ENCODE measurements at places on chromosomes 3 and 15.

GRCh38 chr3:186502966-186503712, 41.0 kb downstream of the CRYGS start:
- DNase-seq, result no peak

GRCh38 chr15:42185801-42186200, 22.3 kb downstream of the VPS39 start:
- no peak for DNase-seq

DNA sequence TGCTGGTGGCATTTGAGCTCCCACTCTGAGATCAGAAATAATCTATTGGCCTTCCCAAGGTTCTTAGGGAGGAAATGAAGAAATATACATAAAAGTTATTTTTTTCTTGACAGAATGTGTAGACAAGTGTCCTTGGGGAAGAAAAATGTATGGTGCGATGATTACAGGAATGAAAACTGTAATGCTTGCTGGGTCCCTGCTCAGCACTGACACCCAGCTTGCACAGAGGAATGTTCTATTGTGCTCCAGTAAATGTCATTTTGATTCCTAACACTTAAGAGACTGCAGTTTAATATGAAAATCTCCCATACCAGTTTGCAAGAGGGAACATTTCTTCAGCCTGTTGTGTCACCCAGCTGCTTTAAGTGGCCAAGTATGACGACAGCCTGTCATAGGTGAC, 271.3 kb upstream of the TPM1 start:
- DNase-seq, result no peak

DNA sequence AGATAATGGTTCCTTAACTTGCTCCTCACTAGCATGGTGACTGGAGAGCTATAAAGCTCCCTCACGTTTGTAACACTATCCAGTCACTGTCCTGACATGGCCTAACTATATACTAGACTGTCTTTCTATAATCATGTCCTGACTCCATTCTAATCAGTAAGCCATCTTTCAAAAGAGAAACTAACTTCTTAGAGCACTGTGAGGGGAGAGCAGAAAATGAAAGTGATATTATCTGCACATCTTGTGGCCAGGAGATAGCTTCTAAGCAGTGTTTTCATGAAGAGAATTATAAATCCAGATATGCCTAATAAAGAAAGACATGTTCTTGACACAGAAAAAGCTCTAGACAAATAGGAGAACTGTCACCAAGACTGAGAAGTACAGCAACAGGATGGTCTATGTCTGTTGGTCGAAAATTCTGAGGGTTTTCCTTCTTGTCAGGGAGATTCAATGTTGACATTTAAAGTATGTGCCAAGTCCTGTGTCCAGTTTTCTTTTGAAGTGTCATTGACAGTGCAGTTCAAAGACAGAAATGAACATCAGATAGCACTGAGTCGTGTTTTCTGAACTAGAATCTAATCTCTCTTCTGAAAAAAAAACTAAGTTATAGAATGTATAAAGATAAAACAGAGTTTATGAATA, 230.6 kb upstream of the PEX5L start:
- no peak for DNase-seq

GRCh38 chr3:49992326-49992725, 52.4 kb downstream of the RBM6 start:
- DNase-seq, result no peak
